Left hindlimb (tissue), 1 donor: ENCODE measurements at places on chromosomes 12 and 14.

DNA sequence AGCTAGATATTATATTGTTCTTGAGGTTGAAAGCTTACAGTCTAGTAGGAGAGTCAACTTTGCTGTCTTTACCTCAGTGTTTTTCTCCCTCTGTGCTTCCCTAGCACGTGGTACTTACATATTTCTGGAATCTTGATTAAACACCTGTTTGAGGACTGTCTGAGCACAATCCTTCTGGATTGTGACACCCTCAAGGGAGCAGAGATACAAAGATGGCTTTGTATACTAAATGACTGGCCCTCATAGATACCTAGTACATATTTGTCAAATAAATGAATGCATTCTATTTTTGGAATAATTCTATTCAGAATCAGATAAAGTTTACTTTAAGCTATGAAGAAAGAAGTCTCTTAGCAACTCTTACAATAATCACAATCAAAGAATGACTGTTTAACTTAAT is 113.3 kb downstream of the LRRK2 start:
- no peak for DNase-seq

GRCh38 chr14:105075379-105076295 is 10.4 kb upstream of the GPR132 start:
- peak; percentile 68 for DNase-seq

GRCh38 chr14:69355607-69356281 is 42.4 kb downstream of the ERH start:
- DNase-seq, result no peak

GRCh38 chr12:131067981-131068851 is 114.5 kb downstream of the ADGRD1 start:
- DNase-seq, result no peak

GRCh38 chr14:61091657-61092273 is 110.7 kb downstream of the SLC38A6 start:
- peak; percentile 67 for DNase-seq

- DNase-seq, result no peak
Measured at GRCh38 chr14:104542871-104543830, 36.4 kb upstream of the C14orf180 start.

- no peak for DNase-seq
Measured at GRCh38 chr12:110776410-110776809, 33.7 kb upstream of the PPP1CC start.

DNA sequence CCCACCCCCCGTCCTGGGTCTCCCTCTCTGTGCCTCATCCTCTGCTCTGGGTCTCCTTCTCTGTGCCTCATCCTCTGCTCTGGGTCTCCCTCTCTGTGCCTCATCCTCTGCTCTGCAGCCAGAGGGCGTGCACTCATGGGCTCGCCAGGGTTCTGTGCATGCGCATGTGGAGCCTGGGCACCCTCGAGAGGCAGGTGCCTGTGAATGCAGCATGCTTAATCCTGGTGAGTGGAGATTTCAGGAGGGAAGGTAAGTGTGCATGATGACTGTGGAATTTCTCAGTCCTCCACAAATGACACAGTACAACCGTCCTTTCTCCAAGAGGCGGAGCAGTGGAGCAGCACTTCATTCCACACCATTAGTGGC is 65.2 kb downstream of the EP400 start:
- no peak for DNase-seq

GRCh38 chr14:61712137-61712536 is 16.8 kb downstream of the HIF1A start:
- DNase-seq, result no peak

GRCh38 chr14:70907996-70908934 is 1.0 kb downstream of the PCNX1 start:
- peak; percentile 55 for DNase-seq

DNA sequence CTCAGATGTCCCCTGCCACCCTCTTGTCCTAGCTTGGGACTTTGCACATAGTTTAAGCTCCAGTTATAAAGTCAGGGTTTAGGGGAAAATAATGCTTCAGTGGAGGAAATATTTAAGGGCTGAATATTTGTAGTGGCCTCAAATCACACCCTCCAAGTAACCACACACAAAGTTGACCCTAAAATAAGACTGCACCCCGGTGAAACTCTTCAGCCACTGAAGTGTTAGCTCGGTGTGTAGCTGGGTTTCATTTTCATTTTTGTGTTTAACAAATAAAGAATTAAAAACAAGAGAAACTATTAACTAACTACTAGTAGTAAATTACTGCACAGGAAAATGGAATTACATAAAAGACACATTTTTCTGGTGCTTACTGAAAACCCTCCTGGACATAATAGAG is 14.8 kb upstream of the BCL11B start:
- no peak for DNase-seq

- no peak for DNase-seq
Measured at GRCh38 chr14:38254571-38255407, 1.1 kb downstream of the CLEC14A start.

- DNase-seq, result peak; percentile 43
Measured at GRCh38 chr12:95117178-95117599, 43.8 kb upstream of the NR2C1 start.

- no peak for DNase-seq
Measured at GRCh38 chr12:49537752-49538509, 899 bp upstream of the KCNH3 start.

- DNase-seq, result no peak
Measured at GRCh38 chr14:78329371-78329770, 159.2 kb downstream of the NRXN3 start.

DNA sequence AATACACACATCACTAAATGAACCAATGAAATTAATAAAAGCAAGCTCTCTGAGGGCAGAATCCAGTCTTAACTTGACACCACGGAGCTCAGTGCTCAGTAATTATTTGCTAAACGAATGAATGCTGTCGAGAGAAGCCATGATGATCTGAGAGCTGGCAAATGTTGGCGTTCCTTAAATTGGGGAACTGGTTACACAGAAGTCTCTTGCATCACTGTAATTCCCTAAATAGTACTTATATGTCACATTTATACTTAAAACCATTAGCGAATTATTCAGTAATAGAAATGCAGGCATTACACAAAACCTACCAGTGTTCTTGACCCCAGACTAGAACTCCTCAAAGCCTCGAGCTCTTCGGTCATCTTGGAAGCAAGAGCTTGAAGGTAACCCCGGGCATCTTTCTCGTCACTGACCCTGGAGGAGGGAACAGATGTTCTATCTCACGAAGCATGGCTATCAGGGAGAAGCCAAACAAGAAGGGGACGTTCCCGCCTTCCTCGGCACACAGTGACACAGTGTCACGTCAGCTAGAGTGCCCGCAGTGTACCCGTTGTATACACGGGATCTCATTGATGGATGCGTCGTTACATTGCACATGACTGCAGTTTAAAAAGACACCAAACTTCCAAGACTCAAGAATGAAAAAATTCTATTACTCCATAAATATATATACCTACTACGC is 43.6 kb downstream of the AMN start:
- no peak for DNase-seq

DNA sequence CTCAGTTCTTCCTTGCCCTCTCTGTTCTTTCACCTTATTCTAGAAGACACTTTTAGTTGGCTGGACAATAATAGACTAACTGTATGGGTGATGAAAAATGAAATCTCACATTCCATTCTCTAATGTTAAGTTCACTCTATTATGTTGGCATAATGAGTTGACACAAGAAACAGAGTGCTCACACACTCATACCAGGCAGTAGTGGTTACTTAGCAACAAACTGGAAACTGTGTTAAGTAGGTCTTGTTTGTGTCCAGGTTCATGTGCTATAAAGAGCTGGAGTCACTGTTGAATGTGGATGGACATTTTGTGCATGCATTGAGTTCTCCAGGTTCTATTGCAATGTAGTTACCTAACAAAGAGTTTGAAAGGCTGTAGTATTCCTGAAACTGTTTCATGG is 16.9 kb upstream of the PPP4R4 start:
- DNase-seq, result no peak

DNA sequence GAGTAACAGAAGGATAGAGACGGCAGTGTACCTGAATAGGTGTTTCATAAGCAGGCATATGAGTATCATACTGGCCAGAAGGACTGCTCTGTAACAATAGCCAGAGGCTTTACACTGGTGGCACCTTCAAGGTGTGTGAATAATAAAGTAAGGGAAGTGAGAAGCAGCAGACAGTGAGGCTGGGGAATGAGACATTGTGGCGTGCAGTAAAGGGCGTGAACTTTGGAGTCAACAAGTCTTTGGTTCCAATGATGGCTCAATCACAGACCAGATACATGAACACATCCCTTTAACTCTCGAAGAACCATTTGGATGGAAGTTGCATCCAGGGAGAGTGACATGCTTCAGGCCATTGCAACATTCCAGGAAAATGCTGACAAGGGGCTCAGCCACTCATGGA is 32.0 kb upstream of the CCND2 start:
- DNase-seq, result no peak

DNA sequence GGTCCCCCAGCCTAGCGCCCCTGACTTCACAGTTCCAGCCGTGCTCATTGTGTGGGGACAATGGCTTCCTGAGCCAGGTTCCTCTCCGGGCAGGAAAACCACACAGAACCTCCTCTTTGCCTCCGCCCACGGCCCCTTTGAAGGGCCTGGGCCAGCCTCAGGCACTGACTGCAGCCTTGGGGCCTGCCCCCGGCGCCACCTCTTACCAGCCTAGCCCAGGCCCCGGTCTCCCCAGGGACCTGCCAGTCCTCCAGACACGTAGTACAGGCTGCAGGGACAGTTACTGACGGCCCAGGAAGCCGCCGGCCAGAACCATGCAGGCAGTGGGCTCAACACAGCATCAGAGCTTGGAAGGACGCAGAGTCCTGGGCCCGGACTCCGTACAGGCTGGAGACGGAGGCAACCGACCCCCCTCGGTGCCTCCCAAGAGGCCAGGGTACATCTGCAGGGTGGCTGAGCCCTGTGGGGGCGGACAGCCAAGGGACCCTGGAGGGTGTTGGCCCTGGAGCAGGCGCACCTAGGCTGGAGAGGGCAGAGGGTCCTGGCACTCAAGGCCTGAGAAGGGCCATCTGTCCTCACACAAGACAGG is 20.9 kb upstream of the NUDT14 start:
- DNase-seq, result no peak

GRCh38 chr12:74171478-74171909 is 366.1 kb upstream of the ATXN7L3B start:
- no peak for DNase-seq

DNA sequence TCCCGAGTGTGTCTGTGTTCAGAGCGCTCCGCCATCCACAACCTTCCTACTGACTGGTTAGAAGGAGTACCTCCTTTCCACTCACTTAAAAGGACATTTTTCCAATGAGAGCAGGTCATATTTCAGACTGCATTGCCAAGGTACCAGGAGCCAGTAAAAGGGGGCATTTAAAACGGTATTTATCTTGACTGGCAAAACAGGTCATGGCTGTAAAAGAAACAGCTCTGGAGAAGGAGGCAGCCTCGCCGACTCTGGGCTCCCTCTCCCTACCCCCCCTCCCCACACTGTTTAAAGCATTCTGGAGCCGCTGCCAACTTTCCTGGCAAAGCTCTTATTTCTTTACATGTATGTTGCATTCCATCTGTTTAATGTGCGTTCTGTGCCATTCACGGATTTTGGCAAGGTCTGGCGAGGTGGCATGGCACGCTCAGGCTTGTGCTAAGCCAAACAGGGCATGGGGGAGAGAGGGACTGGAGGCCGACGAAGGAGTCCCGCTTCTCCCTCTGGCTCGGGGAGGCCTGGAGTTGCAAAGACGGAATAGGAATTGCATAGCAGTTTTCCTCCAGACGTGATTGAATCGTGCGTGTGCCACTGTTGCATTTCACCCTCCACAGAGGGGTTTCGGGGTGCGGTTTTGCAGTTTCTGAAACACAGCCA is 41.2 kb upstream of the MED13L start:
- DNase-seq, result peak; percentile 85

DNA sequence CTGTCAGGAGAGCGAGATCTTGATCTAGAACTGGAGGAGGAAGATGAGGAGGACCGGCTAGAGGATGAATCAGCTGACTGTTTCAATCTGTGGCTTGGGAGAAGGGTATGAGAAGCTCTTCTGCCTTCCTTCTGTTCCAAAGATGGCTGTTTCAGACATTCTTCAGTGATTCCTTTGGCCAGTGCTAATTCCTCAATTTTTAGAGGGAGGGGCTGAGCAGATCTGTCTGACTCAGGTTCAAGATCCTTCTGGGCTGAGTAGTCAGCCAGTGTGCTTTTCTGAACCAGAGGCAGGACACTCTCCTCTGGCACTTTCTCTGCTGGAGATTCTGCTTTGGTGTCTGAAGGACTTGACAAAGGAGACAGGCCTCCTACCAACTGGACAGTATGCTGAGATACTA is 15.2 kb downstream of the ACIN1 start:
- DNase-seq, result no peak

GRCh38 chr12:109445191-109445609 is 31.9 kb downstream of the KCTD10 start:
- DNase-seq, result no peak

- peak; percentile 78 for DNase-seq
Measured at GRCh38 chr12:51907083-51907855, at the start of gene ACVRL1. Gene ACVRL1 (plus strand): TSS chr12:51907504. CDS start chr12:51912475, 4,971 bp downstream.

DNA sequence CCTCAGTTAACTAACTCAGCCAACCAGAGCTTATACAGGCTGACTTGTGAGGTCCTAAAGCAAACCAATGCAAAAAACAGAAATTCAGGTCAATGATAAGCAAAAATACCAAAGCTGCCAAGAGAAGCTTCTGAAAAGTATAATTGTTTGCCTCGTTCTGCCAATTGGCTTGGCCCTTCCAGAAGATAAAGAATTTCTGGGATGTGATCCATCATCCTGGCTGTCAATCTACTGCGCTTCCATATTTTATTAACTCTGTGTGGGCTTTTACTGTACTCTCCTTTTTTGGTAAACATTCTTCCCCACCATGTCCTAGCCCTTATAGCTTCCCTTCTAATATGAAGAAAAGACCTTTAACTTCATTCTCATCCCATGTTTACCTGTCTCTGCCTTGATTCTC is 387.9 kb downstream of the TMEM117 start:
- DNase-seq, result no peak

GRCh38 chr12:77599782-77600467 is 230.8 kb upstream of the NAV3 start:
- DNase-seq, result no peak

GRCh38 chr12:93790472-93791152 is 113.4 kb downstream of the CRADD start:
- no peak for DNase-seq

DNA sequence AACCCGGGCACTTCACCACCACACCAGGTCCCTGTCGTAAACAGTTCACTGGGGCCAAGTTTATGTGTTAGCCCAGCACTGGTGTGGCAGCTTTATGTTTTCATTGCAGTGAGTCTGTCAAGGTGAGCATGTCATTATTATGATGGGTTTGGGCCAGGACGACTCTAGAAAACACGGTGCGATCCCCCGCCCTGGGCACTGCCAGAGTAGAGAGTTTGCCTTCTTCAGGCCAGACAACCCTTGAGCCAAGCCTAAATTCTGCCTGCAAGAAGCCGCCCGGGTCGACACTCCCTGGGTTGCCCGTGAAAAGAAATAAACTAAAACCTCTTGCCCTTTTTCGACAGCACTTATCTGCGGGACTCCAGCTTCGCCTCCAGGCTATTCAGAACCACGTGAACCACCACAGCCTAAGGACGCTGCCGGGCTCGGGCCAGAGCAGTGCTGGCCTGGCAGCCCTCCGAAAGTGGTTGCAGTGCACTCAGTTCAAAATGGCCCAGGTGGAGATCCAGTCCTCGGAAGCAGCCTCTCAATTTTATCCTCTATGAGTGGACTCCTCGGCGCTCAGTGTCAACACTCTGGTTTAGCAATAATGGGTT is 81.8 kb downstream of the PRIMA1 start:
- DNase-seq, result no peak

GRCh38 chr14:21069388-21070082 is 569 bp upstream of the ARHGEF40 start:
- peak; percentile 87 for DNase-seq

GRCh38 chr12:47052274-47052673 is 27.1 kb upstream of the PCED1B start:
- DNase-seq, result no peak
